Stimulated activated CD4-positive, alpha-beta T cell treated with anti-CD3 and anti-CD28 coated beads, Interleukin-4, amount 100 ng/mL, for 24 hours (primary cell): ENCODE measurements at places on chromosomes 5 and 9.

- DNase-seq, result no peak
Measured at GRCh38 chr9:550333-550732, 291.2 kb upstream of the DMRT1 start.

- DNase-seq, result no peak
Measured at GRCh38 chr5:41151564-41151963, 61.8 kb downstream of the C6 start.

DNA sequence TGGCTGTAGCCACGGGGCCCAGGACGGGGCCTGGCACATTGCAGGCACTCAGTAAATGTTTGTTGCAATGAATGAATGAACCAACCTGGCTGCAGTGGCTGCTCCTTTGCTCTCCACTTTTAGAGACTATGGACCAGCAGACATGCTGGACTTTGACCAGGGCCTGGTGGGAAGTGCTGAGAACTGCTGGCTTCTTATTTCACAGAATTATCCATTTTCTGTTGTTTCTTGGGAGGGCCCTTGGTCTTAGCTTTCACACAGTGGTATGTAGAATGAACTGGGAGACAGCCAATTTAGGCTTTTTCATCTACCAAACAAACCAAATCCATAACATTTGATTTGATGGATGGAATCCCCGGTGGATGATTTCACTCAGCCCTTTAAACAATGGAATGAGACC lies 78.0 kb upstream of the LHFPL2 start:
- no peak for DNase-seq

- no peak for DNase-seq
Measured at GRCh38 chr5:137352095-137352494, 147.0 kb downstream of the SPOCK1 start.

DNA sequence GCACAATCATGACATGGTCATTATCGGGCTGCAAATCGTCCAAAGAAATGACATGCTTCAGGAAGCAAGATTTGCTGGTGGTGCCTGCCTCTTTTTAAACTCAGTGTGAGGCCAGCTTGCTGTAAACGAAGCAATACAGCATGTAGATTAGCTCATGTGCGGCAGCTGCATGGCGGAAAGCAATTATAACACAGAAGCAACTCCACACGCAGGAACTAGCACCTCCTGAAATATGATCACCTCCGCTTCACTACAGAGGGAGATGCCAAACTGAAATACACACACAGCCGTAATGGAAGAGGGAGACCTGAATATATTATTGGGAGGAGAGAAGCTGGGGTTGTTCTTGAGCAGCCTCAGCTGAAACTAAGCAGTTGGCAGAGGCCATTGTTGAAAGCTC lies 312.5 kb downstream of the PSAT1 start:
- DNase-seq, result no peak

- no peak for DNase-seq
Measured at GRCh38 chr5:124652514-124652819, 94.0 kb downstream of the ZNF608 start.

DNA sequence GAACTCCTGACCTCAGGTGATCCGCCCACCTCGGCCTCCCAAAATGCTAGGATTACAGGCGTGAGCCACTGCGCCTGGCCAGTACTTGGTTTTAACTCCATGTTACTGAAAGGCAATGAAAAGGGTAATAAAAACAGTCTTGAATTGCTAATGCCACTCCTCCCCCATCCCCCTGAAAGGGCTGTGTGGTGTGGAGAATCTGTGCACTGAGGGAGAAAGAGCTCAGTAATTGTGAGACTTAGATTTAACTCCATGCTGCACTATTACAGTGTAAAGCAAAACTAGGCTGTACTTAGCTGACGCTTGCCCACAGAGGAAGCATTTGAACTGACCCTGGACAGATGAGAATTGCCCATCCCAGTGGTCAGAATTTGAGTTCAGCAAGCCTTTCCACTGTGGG lies 1662.4 kb upstream of the ACO1 start:
- no peak for DNase-seq
